T-helper 2 cell (primary cell): ENCODE measurements at places on chromosomes 16 and 17.

DNA sequence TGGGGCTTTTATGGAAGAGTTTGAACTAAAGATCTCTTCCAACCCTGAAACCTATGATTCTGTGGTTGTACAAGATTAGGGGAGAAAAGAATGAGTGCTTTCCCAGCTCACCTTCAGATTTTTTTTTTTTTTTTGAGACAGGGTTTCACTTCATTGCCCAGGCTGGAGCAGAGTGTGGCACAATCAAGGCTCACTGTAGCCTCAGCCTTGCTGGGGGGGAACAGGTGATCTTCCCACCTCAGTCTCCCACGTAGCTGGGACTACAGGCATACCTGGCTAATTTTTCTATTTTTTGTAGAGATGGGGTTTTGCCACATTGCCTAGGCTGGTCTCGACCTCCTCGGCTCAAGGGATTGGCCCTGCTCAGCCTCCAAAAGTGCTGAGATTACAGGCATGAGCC is 21.8 kb upstream of the ITGB3 start:
- no peak for DNase-seq

GRCh38 chr17:30782206-30782605 is 42.3 kb downstream of the CRLF3 start:
- DNase-seq = no peak

- peak; percentile 4 for DNase-seq
Observed at GRCh38 chr16:19639986-19640421, 78.0 kb downstream of the KNOP1 start.

DNA sequence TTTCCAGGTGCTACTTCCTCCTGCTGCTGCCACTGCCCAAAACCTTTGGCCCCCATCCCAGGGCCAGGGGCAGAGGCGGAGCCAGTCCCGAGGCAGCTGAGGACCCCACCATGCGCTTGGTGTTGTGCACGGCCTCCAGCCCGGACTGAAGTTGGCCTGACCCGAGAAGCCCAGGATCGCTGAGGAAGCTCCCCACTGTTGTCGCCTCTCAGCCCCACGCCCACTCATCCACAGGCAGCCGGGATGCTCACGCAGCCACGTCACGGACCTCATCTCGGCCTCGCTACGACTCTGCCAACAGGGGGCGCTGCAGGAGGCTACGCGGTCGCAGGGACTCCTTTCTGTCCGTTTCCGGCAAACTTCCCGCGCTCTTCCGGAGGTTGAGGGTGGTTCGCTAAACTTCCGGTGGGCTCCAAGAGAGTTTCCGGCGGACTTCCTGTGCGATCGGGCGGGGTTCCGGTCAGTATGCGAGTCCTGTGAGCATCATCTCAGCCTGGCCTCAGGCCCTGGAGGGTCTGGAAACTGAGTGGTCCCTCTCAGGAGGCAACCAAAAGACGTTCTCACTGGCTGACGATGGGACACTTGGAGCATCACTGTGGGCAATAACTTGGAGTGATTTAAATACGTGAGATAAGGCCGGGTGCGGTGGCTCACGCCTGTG is 12.4 kb downstream of the ZG16B start:
- peak; percentile 74 for DNase-seq

- DNase-seq = no peak
Observed at GRCh38 chr16:81717662-81718189, 61.4 kb upstream of the PLCG2 start.

- DNase-seq = no peak
Observed at GRCh38 chr16:29978564-29979270, 5.0 kb downstream of the TAOK2 start.

- peak; percentile 67 for DNase-seq
Observed at GRCh38 chr16:67481561-67482232, 740 bp upstream of the ATP6V0D1 start.

GRCh38 chr17:11999696-12000095 is 2.4 kb upstream of the ZNF18 start:
- DNase-seq = no peak

GRCh38 chr16:49236216-49236615 is 45.4 kb downstream of the CBLN1 start:
- no peak for DNase-seq

GRCh38 chr16:86044881-86045590 is 146.1 kb downstream of the IRF8 start:
- peak; percentile 23 for DNase-seq

DNA sequence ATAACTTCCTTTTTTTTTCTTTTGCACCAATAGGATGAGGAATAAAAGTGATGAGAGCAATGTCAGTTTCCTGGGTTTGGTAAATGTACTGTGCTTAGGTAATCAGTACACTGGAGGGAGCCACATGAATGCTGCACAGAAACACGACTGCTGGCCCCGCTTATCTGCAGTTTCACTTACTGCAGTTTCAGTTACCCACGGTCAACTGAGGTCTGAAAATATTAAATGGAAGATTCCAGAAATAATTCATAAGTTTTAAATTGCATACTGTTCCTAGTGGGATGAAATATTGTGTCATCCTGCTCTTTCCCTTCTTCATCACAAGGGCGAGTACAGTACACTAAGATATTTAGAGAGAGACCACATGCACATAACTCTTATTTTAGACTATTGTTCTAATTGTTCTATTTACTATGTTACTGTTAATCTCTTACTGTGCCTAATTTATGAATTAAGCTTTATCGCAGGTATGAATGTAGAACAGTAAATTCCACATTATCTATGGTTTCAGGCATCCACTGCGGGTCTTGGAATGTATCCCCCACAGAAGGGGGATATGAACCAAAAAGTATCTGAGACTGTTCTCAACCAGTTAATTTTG is 6.4 kb upstream of the LGALS3BP start:
- DNase-seq = no peak

DNA sequence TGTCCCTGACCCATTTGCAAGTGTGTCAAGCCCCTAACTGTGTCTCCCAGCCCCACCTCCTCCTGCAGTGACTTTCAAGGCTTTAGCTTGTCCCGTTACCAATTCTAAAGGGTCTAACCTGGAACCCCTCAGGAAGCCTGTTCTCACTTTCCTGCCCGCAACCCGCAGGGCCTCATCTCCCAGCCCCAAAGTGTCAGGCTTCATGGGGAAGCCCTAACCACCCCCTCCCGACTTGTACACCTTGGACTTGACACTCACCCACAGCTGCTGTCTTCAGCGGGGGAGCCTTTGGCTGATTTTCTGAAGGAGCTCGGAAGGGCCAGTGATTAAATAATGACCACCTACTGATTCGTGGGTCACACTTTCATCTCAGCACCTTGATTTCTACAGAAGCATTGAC is 33.1 kb downstream of the NLRC5 start:
- no peak for DNase-seq

DNA sequence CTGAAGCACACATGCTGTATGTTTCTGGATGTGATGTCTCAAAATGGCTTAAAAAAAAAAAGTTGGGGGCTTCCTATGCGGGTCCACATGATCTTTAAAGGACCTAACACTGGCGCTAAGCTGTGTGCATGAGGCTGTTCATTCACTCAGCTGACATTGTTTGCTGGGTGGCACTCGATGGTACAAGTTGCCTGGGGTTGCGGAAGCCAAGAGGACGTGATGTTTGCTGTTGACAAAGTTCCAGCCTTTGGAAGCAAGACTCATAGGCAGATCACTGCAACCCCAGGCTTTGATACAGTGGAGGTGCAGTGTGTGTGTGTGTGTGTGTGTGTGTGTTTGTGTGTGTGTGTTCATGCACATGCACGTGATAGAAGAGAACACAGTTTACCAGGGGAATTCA is 29.5 kb upstream of the DNAI2 start:
- no peak for DNase-seq

DNA sequence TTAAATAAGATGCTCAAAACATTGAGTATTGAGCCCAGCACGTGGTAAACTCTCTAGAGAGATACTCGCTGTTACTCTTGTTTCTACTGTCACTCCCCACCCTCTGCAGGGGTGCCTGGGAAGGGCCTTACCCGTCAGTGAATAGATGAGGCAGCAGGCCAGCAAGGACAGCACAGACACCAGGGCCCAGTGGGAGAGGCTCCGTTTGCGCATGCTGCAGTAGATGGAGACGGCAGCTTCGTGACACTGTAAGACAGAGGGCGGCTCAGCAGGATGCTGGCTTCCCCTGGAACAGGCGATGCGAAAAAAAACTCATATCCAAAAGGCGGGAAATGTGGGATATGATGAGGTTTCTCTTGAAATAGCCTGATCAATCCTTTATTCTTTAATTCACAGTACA is 20.0 kb downstream of the SLC38A8 start:
- DNase-seq = no peak

- no peak for DNase-seq
Observed at GRCh38 chr16:23256440-23256839, 45.7 kb upstream of the SCNN1B start.

- DNase-seq = no peak
Observed at GRCh38 chr17:78219396-78220150, 5.5 kb downstream of the BIRC5 start.

DNA sequence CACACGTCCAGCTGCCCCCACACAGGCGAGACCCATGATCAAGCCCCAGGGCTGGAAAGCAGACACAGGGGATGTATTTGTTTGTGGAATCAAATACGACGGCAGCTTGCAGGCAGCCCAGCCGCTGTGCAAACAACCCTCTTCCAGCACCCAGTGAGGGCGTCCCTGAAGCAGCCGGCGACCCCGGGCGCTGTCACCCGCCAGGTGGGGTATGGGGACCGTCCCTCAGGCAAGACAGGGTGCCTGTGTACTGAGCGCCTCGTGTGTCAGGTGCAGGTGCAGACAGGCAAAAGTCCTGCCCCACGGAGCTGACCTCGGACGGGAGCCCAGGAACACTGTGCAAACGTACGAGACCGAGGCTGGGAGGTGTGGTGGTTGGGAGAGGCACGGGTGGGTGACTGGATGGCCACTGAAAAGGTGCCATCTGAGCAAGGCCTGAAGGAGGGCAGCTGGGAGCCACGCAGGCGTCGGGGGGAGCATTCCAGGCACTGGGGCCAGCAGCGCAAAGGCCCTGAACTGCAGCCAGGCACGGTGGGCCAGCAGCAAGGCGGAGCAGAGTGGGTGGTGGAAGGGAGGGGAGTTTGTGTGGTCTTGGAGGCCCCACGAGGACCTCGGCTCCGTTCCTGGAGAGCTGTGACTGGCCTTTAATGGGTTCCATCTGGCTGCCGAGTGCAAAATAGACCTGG is 48.5 kb downstream of the CBFA2T3 start:
- DNase-seq = no peak

DNA sequence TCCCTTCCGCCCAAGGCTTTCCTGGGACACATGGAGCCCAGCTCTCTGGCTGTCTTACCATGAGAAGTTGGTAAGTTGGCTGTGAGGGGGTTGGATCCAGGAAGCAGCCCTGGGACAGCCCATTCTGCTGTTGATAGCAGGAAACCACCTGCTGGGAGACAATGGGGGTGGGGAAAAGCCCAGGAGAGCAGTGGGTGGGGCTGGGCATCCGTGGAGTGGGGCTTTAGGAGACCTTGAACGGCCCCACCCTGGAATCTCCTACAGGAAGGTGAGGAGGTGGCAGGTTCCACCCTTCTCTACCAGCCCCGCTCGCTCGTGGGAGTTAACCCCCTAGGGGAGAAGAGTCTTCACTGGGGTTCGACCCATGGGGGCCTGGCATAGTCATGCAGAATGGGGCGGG is 5.8 kb downstream of the TMEM92 start:
- DNase-seq = no peak

DNA sequence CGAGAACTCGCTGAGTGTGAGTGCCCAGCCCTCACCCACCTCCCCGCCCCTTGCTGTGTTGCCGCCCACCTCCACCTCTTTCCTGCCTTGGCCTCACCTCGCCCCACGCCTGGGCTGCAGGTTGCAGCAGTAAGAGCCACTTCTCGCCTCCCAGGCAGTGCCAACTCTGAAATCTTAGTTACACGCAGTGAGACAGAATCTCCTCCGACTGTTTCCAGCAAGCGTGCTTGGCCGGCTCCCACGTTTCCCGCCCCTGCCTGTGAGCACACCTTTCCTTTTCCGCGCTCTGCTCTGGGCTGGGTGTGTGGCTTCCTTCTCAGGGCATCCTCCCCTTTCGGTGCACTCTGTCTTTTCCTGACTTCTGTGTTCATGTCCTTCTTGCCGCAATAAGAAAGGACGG is 5.7 kb downstream of the ENGASE start:
- DNase-seq = no peak

GRCh38 chr16:84061236-84061819 is 18.7 kb upstream of the SLC38A8 start:
- no peak for DNase-seq

DNA sequence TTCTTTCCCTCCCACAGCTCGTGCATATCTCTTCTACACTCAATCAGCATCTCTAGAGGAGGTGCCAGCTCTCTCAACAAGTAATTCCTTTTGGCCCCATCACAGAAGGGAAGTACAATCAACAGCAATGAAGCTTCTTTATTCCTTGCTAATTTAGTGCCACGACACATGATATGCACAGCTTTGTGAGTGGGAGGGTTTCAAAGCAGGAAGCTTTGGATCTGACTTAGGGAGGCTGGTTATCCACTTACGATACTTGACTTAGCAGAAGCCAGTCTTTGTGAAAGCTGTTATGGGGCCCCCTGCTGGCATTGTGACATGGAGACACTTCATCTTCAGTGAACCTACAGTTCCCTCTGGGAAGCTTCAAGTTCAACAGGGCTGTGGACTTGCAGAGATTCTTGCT is 81.0 kb downstream of the TMEM100 start:
- DNase-seq = no peak

DNA sequence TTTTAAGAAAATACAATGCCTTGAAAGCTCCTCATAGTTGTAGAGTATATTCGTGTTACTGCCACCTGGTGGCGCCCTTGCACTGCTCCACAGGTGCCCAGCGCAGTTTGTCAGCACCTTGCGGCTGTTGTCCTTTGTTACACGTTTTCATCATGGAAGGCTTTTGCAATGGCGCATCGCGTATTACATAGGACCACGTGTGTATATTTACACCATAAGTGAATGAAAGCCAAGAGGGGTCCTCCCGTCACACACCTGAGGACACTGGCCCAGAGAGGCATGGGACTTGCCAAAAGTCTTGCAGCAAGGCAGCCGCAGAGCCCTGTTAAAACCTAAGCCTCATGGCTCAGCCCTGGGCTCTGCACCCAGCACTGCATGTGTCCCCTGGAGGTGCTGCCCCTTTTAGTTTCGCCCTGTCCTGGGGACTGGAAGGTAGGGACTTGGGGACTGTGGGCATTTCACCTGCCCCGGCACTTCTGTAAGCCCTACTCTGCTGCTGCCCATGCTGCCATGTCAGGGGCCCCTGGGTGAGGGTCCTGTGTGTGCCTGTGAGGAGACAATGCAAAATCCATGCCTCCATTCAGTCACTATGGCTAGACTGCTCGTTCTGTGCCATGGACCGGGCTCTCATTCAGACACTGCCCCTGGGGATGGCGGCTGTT is 24.3 kb downstream of the POLR3E start:
- peak; percentile 48 for DNase-seq

GRCh38 chr17:46182961-46183360 is 10.3 kb downstream of the KANSL1 start:
- no peak for DNase-seq

DNA sequence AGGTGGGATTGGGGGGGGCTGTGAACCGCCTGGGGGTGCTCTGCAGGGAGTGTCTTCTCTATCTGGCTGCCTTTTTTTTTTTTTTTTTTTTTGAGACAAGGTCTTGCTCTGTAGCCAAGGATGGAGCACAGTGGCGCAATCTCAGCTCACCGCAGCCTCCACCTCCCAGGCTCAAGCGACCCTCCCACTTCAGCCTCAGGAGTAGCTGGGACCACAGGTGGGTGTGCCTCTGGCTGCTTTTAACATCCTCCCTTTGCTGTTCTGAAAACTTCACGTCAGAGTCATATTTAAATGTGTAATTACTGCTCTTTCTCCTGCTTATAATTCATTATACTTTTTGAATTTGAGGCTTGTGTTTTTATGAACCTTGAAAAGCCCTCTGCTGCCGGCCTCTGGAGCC is 78.4 kb downstream of the ZNF778 start:
- no peak for DNase-seq
